AG20443 (cell line): ENCODE measurements at places on chromosomes 4 and X.

DNA sequence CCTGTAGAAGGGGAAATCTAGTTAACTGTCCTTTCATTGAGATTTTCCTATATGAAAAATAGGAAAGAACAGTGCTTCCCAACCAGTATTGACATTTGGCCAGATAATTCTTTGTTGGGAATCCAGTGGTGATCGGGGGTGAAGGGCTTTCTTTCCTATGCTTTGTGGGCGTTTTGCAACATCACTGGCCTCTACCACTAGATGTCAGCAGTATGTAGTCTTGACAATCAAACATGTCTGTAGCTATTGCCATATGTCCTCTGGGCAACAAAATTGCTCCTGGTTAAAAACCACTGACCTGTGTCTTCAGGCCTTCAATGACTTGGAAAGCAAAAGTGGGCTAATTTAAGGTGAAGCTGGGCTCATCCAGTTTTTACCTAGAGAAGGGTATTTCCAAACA, 658.5 kb downstream of the DACH2 start:
- no peak for DNase-seq

- DNase-seq = no peak
These were observed 1264.7 kb downstream of the PCDH7 start for GRCh38 chr4:31984872-31985271.

- no peak for DNase-seq
These were observed 34.9 kb downstream of the ELF2 start for GRCh38 chr4:139142087-139142486.

DNA sequence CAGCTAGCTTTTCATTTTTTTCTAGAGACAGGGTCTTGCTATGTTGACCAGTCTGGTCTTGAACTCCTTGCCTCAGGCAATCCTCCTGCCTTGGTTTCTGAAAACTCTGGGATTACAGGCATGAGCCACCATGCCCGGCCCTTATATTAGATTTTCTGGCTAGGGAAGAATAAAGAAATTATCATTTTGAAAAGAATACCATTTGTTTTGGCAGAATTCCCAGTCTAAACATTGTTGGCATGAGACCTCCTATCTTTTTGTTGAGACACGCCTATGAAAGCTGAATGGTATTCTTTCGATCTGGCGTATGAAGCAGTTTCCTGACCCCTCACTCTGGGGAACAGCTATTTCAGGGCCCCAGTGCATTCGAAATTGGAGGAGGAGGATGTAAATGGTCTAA, 107.0 kb downstream of the REPS2 start:
- no peak for DNase-seq

- DNase-seq = no peak
These were observed 231.7 kb downstream of the HS3ST1 start for GRCh38 chr4:11196927-11197522.

DNA sequence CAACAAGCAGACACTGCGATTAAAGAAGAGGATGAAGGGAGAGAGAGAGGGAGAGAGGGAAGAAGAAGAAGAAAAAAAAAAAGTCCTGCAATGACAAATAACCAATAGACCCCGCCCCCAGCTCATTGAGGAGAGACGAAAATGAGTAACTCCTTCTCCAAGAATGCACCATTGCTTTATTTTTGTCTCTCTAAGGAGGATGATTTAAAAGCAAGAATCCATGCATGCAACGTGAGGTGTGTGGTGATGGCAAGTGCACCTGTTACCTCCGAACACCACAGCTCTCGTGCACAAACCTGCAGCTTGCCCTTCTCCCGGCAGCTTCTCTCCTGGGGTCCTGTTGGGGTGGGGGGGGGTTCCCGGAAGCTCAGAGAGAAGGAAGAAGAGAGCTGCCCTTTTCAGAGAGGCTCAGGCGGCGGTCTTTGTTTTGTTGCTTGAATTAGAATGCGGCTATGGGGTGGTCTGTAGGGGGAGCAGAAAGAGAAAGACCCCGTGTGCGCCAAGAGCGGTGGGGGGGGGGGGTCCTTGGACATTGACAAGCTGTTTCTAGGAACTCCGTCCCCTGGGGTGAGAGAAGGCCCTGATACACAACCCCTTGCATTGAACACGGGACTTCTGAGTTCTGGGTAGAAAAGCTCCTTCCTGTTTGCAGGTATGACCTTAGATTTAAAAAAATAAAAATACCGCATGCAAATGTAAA, 100.7 kb downstream of the CRLF2 start:
- DNase-seq = no peak

GRCh38 chr4:127007305-127007704, 625.5 kb upstream of the INTU start:
- no peak for DNase-seq

DNA sequence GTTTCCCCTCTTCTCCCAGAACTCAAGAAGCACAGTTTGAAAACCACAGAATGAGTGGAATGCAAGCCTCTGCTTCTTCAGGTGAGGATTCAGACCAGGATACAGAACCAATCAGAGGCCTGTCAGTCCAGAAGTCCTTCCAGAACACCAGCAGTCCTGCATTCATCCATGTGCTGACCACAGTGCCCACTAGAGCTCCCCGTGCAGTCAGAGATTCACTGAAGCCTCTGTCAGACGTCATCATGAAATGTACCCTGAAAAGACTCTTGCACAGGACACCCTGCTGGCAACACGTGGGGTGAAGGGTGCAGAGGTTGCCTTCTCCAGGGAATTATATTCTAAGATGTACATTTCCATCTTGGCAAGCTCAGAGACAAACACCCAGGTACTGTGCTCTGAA, 75.9 kb upstream of the LSM6 start:
- no peak for DNase-seq

GRCh38 chr4:85508654-85509053, 33.7 kb downstream of the ARHGAP24 start:
- DNase-seq = no peak

GRCh38 chr4:3729188-3729881, 36.9 kb upstream of the ADRA2C start:
- peak; percentile 92 for DNase-seq
